H54 (cell line): ENCODE measurements at places on chromosomes 1 and 21.

- DNase-seq: no peak
Observed at GRCh38 chr1:214067853-214068703, 80.3 kb downstream of the PROX1 start.

DNA sequence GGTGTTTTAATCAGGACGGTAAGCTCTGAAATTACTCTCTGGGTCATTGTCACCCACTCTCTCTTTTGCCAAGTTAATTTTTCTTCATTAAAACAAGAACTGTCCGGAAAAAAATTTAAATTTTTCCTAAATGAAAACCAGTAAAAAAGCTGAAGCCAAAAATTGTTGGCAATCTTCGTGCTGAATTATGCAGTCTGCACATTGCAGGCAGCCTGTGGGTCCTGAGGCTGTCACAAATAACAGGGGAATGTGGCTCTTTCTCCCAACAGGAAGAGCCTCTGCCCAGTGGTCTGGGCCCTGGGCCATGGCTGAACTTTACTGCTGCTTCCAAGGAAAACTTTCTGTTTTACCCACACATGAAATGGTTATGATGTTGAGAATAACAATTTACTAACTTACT, 153.9 kb upstream of the SPAG17 start:
- no peak for DNase-seq

- no peak for DNase-seq
Observed at GRCh38 chr1:104768466-104768865, 1018.8 kb downstream of the AMY1C start.

DNA sequence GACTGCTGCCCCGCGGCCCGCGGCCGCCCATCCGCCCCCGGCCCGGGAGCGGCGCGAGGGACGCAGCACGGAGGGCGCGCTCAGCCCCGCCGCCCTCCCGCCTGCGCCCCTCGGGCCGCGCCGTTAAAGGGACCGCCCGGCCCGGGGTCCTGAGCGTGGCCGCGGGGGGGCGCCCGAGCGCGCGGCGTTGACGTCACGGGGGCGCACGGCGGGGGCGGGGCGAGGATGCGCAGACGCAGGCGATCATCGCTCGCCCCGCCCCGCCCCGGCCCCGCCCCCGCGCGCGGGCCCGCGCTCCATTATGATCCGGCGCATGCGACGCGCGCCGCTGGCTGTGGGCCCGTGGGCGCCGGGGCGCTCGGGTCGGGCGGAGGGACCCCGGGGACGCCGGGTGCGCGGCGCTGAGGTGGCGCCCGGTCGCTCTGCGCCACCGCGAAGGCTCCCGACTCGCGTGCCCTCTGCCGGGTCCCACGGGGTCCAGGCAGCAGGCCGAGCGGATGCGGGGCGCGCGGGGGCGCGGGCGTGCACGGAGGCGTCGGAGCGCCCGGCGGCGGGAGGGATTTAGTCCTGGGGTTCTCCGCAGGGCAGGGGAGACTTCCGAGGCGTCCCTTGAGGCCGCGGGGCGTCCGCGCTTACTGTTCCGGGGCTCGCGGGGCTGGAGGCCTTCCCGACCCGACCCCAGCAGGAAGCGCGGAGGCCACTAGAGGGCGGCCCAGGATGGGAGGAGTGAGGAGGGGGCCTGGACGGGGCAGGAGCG, at the start of gene DVL1:
Gene DVL1 (minus strand): TSS at position 163 of the 757 bp plus-strand sequence. CDS start 353 bp downstream, outside the sequence.
- no peak for DNase-seq

- DNase-seq: no peak
Observed at GRCh38 chr1:168420177-168420576, 123.6 kb downstream of the XCL2 start.

GRCh38 chr1:244112041-244112440, 61.0 kb downstream of the ZBTB18 start:
- DNase-seq: no peak

- no peak for DNase-seq
Observed at GRCh38 chr1:40858856-40859416, 3.2 kb downstream of the CITED4 start.

GRCh38 chr1:59691261-59691660, 123.5 kb upstream of the HOOK1 start:
- no peak for DNase-seq

DNA sequence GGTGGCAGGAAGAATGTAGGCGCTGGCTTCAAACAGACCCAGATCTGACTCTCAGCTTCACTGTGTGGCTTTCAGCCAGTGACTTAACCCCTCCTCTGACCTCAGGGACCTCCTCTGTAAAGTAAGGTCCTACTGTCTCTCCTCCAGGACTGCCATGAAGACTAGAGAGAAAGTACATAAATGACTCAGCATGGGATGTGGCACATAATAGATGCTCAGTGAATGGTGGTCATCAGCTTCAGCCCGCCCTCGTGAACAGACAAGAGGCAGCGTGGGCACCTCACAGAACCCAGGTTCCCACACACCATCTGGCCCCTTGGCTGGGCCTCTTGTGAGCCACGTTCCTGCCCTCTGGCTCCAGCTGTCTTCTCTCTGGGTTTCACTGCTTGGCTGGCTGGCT, 126.0 kb downstream of the SYF2 start:
- no peak for DNase-seq

DNA sequence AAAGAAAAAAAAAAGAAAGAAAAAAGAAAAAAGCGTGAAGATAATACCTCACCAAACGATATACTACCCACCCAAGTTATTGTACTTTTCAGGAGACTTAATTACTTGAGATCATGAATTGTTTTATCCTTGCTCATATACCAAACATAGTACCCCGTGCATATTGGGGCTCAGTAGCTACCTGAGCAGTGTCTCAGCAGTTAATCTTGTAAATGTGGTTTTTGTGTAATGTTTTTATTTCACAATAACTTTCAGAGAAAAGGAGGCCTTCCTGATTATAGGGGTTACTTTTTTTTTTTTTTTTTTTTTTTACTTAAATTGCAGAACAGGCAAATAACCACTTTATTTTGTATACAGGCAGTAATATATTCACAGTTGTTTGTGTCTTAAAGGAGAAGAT, 80.3 kb downstream of the OSBPL9 start:
- DNase-seq: no peak

DNA sequence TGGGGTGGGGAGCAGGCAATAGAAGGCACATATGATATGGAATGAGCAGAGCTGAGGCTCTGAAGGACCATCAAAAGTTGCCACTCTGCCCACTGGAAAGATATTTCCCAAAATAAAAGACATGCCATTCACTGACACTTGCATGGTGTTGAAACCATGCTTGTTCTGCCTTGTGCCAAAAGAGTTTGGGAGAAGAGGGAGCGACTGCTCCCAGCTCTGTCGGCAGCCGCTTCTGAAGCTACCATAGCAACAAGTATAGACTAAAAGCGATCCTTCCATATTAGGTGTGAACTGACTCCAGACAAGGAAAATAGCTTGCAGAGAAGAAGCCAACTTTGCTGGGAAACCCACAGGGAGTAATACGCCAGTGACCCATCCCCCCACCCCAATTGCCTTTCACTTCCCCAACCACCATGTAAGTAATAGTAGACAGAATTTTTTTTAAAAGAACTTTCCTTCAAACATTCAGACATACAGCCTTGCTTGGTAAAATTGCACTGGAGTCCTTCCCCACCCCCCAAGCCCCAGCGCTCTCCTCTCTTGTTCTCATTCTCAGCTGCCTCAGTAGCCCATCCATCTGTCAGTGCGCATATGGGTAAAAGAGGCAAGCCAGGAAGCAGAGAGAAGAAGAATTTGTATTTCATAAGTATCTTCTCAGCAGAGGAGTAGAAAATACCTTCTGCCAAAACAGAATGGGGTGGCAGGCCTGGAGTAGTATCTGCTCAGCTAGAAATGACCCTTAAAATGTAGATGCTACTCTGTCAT, 263.7 kb downstream of the OMA1 start:
- no peak for DNase-seq

DNA sequence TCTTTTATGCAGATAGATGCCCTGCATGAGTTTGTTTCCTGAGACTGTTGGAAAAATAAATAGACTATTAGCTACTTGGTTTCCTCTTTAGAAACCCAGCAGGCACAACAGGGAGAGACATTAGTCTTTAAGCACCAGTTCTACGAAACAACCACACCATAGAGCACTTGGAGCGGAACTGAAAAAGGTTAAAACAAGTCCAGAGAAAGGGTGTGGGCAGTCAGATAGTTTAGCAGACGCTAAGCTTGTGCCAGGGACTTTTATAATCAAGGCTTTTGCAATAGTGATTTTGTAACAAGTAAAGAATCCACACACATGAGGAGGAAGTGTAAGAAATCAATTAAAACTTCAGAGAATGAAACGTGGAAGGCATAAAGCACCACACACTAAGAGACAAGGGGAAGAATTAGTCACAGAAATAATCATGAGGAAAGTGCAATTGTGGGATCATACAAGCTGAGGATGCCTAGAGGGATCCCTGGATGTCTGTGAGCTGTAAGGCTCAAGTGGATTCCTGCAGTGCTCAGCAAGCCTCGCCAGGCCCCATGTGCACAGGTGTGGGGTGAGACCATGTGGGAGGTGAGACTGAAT, 37.8 kb upstream of the TLR5 start:
- DNase-seq: no peak

DNA sequence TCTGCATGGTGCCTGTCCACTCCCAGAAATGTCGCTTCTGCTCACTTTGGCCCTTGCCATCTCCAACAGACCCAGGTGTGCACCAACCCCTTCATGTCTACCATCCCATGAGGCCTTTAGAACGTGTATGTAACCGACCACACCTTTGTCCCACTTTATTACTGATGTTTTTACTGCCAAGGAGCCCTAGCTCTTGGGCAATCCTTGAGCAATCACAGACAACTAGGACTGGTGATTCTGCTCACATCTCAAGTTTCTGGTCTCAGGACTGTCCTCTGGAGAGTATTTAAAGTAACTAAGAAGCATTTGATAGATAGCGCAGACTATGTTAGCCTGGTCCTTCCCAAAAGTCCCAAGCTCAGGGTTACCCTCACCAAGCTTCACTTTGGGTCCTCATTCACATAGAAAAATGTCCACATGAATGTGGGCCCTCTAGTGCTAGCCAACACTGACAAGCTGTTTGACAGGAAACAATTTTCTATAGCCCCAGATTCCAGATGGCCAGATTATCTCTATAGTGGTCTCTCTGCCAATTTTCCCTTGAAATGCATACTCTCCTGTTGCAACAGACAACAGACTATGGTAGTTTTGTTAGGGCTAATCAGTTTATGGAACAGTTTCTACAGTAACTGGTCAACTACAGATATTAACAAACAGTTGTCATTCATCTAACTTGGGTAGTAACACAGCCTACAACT, 6.9 kb upstream of the TMEM81 start:
- no peak for DNase-seq

DNA sequence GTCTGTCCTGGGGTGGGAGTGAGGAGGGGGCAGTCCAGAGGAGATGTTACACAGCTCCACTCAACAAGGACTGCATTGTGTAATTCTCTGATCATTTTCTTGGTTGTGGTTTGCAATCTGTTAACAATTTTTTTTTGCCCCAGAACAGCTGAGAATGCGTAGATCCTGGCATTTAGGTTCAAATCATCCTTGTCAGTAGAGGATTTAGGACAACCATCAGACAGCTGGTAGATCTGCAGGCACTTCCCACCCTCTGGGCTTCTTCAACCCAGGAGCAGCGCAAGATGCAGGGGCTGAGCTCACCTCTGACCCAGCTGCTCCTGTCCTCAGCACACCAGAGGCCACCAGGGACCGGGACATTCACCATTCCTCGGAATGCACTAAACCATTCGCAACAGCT, 13.5 kb downstream of the BCAR3 start:
- no peak for DNase-seq

DNA sequence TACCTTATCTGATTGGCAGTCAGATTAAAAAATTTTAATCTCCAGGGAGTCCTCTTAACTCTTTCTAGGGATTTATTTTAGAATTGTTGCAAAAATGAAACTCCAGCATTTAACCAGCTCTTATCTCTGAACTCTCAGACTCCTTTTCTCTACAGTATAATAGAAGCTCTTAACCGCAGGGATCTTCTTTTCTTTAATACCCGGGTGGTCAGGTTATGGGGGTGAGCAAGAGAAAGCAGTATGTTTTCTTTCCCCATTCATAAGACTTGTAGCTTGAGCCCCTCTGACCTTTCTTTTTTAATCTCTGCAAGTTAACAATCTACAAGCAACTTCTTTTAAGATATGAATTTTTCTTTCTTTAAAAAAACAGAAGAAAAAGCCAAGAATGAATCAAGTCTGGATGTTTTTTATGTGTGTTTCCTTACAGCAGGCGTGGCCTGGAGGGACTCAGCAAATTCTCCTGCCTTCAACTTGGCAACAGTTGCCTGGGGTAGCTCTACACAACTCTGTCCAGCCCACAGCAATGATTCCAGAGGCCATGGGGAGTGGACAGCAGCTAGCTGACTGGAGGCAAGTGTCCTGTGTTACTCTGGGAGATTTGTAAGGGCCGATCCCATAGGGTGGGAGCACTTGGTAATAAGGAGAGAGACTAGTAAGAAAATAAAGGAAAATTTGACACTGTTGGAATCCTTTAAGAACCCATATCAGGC, 13.4 kb upstream of the OLFML3 start:
- no peak for DNase-seq

DNA sequence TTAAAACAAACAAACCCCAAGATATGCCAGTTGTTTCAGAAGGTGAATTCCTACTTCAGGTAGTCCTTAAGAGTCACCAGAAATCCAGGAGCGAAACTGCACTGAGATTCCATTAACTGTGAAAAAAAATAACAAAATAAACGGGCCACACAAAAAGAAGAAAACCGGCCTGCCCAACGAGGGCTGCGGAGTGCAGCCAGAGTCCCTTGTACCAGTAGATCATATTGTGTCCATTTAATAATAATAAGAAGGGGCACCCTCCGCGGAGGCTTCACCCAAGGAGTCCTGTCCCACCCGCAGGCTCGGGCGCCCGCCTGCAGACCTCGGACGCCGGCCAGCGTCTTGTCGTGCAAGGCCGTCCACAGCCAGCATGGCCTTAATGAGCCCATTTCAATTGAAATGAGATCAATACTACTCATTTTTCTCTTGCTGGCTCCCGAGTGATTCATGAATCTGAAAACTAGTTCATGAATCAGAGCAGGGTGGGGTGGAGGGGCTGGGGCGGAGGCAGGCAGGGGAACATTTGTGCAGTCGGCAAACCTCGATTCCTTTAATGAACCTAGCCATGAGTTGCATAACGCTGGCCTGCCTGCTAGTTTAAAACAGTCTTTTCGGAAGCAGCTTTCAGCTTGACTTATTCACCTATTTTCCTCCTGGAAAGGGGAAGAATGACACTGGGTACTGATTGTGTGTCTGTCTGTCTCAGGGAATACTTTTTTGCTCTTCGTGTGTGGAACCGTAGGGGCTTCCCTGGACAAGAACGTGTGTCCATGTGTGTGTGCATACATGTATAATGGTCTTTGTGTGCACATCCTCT, 113.1 kb upstream of the IRF2BP2 start:
- peak; percentile 69 for DNase-seq

DNA sequence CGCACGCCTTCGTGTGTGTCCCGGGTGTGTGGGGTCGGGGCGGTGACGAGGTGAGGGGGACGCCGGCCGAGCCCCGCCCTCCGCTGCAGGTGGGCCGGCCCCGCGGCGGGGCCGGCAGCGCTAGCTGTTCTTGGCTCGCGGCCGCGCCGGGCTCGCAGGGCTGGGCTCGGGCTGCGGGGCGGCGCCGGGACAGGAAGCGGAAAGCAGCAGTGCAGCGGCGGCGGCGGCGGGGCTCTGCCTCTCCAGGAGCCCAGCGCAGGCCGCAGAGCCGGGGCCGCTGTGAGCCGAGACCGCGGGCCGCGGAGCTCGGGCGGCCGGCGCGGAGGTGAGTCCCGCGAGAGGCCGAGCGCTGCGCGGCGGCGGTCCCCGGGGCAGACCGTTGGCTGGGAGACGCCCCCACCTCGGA, at the start of gene VANGL1:
Gene VANGL1 (plus strand): TSS at position 209 of the 406 bp plus-strand sequence. CDS start 9,444 bp downstream, outside the sequence.
- DNase-seq: peak; percentile 81

- no peak for DNase-seq
Observed at GRCh38 chr1:230825761-230826160, 42.6 kb downstream of the C1orf198 start.

- DNase-seq: no peak
Observed at GRCh38 chr21:39519835-39520234, 68.1 kb downstream of the SH3BGR start.
